Fibroblast of skin of right quadriceps (primary cell): ENCODE measurements at places on chromosomes 1 and 21.

DNA sequence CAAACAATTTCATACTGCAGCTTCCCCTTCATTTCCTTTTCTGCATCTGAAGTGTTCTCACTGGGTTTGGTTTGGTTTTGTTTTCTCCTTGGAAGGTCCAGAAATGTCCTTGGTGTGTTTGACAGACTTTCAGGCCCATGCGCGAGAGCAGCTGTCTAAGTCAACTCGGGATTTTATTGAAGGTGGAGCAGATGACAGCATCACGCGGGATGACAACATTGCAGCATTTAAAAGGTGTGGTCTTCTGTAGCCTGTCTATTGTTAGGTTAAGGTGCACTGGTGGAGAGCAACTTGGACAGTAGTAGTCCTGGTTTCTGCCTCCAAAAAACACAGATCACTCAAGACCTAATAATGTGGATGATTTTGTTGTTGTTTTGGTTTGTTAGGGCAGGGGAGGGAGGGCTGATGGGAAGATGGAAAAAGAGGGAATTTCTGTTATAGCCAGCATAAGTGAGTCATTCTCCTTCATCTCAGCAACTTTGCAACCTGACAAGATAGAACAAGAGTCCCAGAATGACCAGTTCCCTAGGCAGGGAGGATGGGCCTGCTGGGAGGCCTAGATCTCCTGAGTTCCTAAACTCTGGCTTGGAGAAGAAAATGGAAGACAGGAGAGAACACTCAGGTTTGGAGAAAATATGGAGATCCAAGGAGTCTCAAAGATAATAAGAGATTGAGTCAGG lies 12.5 kb downstream of the HAO2 start:
- DNase-seq = no peak

DNA sequence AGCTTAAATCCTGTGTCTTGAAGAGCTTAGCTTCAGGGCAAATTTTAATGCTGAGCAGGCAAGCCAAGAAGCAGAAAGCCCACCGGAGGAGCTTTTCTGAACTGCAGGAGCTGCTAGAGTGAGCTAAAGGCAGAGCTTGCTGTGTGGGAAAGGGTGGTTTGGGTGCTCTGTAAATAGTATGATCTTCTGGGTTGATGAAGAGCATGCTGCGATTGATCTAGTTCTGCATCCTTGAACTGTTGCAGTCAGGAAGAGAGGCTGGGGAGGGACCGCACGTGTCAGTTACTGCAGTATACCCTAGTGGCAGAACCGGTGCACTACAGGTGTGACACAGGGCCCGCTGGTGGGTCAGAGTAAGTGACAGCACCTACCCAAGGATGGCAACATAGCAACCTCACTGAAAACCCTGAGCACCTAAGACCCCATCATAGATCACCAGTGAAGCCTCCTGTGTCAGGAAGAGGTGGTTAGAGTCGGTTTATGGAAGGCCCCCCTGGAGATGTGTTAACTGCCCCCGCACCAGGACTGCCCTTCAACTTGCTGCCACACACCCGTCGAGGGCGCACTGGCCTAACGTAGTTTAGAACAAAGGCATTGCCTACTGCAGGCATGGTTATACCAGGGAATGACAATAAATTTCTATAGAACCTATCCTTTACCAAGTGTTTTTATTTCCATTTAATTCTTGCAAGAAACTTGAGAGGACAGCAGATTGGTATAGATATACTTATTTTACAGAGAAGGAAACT lies 146.0 kb upstream of the KIAA0040 start:
- no peak for DNase-seq

GRCh38 chr1:200415789-200416593 lies 6.2 kb upstream of the ZNF281 start:
- peak; percentile 99 for DNase-seq

DNA sequence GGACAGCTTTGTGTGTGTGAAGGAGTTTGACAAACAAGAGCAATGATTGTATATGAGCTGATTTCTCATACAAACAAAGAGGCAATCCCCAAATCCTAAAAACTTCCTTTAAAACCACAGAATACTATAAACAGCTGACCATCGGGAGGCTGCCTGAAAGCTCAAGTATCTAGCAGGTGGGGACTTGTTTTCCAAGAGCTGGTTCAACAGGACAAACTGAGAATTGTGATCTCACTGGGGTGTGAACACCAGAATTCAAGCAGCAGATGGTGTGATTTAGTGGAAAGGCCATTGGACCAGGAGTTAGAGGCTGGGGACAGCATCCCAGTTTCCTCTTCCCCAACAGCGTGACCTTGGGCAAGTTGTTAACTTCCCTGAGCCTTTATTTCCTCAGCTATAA lies 13.9 kb downstream of the LMX1A start:
- no peak for DNase-seq

DNA sequence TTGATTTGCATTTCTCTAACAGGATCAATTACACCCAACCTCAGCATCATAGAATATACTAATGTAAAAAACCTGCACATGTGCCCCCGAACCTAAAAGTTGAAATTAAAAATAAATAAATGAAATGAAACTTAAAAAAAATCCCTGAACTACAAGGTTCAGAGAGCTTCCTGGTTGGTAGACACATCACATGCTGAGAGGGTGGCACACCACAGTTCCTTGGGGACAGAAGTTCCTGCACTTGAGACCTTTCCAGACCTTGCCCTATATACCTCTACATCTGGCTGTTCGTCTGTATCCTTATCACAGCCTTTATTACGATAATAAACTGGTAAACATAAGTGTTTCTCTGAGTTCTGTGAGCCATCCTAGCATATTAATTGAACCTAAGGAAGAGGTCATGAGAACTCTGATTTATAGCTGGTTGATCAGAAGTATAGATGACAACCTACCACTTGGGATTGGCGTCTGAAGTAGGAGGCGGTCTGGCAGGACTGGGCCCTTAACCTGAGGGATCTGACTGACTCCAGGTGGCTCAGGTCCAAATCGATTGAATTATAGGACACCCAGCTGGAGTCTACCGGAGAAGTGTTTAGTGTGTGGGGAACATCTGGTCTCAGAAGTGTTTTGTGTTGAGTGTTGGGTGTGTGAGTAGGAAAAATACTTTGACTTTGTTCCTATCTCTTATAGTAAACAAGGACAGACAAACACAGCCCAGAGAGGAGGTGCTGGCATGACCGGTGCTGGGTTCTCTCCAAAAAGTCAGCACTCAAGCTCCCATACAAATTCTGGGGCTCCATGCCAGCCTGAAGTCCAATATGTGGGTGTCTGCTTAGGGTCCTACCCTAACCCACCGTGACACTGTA lies 19.0 kb downstream of the C1orf115 start:
- DNase-seq = no peak

- no peak for DNase-seq
Observed at GRCh38 chr1:219559899-219560298, 53.0 kb downstream of the ZC3H11B start.

DNA sequence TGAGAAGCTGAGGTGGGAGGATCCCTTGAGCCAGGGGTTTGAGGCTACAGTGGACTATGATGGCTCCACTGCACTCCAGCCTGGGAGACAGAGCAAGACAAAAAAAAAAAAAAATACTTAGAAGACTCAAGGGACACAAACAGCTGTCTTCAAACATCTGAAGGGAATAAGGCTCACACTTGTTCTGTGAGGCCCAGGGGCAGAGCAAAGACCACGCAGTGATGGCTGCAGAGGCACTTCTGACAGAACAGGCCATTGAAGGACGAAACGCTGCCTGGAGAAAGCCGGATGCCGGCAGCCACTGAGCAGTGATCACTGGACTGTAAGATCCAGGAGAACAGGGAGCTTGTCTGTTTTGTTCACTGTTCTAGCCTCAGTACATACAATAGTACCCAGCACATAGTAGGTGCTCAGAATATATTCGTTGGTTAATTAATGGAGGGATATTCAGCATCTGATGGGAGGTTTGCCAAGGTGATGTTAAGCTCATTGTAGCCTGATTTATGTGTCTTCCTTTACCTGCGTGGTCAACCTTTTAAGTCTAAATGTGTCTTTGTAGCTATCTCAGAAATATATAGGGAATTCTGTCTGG lies 12.1 kb upstream of the NDC1 start:
- DNase-seq = no peak

- DNase-seq = no peak
Observed at GRCh38 chr1:199081739-199082138, 442.9 kb downstream of the PTPRC start.

DNA sequence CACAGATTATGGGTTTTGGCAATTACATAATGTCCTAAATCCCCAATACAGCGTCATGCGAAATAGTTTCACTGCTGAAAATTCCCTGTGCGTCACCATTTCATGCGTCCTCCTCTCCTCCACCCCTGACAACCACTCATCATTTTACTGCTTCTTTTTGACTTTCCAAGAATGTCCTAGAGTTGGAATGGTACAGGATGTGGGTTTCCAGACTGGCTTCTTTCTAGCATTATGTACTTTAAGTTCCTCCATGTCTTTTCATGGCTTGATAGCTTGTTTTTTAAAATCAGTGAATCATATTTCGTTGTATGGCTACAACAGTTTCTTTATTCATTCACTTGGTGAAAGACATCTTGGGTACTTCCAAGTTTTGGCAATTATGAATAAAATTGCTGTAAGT lies 7.4 kb downstream of the NBPF3 start:
- no peak for DNase-seq

DNA sequence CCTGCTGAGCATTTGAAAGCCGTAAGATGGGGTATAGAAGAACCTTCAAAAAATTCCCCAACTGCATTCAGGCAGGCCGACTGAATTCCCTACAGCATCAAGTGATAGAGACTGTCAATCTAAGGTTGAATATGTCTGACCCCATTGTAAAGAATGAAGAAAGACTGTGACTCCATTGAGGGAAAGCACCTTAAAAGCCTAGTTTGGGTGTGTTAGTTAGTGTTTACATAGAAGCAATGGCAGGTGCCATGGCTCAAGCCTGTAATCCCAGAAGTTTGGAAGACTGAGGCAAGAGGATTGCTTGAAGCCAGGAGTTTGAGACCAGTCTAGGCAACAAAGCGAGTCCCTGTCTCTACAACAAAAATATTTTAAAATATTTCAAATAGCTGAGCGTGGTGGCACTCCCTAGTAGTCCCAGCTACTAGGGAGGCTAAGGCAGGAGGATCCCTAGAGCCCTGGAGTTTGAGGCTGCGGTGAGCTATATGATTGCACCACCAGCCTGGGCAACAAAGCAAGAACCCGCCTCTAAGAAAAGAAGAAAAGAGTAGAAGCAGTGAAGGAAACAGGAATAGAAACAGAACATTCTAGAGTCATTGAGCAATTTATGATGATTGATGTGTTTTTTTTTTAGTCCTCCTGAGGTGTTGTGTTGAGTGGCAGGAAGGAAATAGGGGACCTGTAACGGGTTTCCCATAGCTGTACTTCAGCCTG lies 15.4 kb downstream of the POLR3GL start:
- peak; percentile 54 for DNase-seq

DNA sequence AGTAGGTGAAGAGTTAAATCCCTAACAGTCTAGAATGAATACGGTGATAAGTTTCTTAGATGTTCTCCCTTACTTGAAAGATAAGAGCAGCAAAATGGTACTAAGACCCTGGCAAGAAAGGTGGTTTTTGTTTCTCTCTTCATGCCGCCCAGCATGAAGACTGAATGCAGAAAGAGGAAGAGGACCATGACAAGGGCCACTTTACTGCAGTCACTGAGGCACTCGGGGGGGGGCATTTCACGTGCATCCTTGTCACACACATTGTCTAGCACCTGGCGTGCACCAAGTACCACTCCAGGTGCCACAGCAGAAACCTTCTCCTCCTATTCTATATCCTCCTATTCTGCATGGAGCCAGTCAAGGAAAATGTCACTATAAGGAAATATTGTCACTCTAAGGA lies 222.0 kb downstream of the TOMM20 start:
- DNase-seq = no peak

- peak; percentile 85 for DNase-seq
Observed at GRCh38 chr21:29238967-29239290, 59.8 kb upstream of the BACH1 start.

DNA sequence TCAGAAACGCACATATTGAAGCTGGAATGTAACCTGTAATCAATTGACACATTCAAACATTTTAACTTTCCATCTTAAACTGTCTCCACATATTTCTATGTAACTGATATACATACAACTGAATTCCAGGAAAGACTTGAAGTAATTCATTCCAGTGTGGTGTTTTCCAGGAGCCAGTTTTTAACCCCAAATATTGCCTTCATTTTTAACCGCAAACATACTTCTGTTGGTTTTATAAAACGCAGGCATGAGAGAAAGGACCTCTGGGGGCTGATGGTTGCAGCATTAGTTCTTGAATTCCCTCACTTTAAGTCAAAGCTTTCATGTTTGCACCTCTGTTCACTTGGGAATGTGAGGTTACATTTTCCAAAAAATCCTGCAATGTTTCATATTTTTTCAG lies 204.1 kb downstream of the CRB1 start:
- peak; percentile 48 for DNase-seq

- DNase-seq = no peak
Observed at GRCh38 chr1:151776665-151777062, 13.4 kb upstream of the MRPL9 start.

DNA sequence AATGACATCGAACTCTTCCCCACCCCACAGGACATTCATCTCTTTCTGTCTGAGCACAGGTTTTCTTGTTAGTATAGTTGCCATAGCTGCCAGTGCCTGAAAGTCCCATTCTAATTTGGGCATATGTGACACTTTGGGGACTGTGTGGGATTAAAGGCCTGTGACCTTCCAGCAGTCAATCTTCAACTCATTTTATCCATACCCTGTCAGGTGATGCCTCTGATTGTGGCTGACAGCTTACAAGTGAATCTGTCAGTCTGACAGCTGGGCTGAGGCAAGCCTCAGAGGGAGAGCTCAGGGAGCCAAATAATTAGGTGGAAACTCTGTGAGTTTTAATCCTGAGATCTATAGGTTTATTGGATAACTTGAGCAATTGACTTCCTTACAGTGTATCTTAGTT lies 29.6 kb downstream of the ZCCHC17 start:
- DNase-seq = no peak

DNA sequence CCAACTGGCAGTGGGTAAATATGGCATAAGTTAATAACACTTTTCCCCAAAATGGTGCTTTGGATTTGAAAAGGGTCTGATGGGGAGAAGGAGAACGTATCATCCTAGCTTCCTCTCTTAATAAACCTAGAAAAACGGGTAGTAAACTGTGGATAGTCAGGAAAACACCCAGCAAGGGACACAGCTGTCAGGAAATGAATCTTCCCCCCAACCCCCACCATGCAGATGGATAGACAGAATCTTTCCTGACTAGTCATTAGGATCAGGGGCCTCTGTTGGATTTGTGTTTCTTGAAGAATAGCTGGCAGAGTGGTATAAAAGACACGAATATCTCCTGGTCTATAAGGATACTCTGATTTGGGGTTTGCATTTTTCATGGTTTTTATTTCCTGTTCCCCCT lies 22.5 kb upstream of the LAX1 start:
- DNase-seq = peak; percentile 22

DNA sequence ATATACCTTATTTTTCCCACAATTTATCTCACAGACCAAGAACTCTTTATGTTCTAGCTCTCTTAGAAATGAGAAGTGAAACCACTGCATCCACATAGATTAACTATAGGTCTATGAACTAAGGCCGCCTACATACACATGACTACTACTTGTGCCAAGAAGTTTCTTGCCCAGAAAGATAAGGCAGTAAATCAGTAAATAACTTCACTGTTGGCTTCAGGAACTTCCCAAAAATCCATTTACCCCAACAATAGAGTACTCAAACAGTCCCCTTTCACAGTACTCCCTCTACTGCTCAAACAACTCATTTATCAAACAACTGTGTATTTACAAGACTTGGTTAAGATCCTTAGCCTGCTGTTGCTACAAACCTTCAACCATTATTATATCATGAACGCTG lies 96.5 kb downstream of the NME7 start:
- no peak for DNase-seq

GRCh38 chr1:53448241-53448841 lies 10.9 kb upstream of the DMRTB1 start:
- peak; percentile 58 for DNase-seq
